ENCODE measurements at places on chromosomes 11 and 22.

DNA sequence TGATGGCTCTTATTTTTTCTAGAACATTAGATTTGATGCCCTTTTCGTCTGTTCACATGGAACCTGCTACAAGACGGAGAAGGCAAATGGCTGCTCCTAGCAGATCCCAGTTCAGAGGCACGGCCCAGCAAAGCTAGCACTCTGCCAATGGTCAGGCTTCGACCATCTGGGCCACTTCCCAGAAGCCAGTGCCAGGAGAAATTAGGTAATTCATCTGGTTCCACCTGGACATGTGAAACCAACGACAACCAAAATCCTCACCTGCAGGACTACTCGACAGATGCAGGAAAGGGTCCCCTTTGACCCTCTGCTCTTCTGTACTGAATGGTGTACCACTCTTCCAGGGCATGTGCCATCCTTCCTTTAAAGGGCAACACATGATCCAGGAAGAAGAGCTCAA is 25.4 kb downstream of the MICAL3 start:
- DNase-seq, result no peak

GRCh38 chr11:88533001-88533400 is 195.5 kb upstream of the CTSC start:
- DNase-seq, result no peak

DNA sequence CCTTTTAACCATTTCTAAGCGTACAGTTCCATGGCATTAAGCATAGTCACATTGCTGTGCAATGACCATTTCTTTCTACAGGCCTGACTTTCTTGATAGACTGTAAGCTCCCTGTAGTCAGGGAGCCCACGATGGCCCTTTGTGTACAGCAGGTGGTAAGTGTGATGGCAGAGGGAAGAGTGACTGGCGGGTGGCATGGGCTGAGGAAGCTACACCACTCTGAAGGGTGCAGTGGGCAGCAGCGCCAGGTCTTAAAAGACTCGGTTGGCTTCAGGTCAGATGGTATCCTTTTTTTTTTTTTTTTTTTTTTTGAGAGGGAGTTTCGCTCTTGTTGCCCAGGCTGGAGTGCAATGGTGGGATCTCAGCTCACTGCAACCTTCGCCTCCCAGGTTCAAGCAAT is 1.6 kb downstream of the PPM1F start:
- no peak for DNase-seq

DNA sequence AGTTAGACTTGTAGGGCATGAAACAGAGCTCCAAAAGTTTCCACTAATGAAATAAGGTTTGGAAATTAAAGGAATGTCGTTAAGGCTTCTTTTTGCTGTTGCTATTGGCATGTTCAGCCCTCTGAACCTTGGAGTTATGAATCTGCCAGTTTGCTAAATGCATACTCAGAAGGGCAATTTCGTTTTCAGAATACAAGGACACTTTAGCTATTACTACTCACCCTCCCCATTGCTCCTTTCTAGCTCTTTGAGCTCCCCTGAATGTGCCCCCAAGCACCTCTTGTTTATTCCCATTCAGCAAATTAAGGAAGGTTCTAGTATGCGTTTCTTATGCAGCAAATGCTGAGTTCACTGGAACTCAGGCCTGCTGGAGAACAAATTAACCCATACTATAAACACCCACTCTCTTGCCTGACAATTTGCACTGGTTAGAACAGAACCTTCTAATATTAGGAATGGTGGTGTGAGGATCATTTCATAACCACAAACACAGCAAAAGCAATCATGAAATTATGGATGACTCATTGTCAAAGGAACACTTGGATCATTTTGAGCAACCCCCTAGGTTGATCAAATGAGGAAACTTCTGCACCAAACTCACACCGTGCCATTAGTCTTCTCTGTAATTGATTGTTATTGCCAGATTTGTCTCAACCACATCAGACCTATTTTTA is 26.2 kb upstream of the LIN7C start:
- peak; percentile 19 for DNase-seq

GRCh38 chr11:119111361-119111925 is 4.3 kb downstream of the C2CD2L start:
- DNase-seq, result no peak

All from fibroblast of skin of left biceps (primary cell).